A549 treated with Mapracorat at 1 μM for 4 hours (cell line): ENCODE measurements at places on chromosomes 7 and 10. TPM values are rescaled to one million over a fixed set of nuclear protein-coding genes. Genes with fewer than 3 reads are reported as not detected.

CHAT gene
- total RNA-seq = not detected in 5 replicates

MET gene
- 60.7 to 85.2 TPM (median 75.3 TPM) in 5 replicates for total RNA-seq

FZD1 gene
- total RNA-seq = 2.2 to 2.5 TPM (median 2.4 TPM) in 5 replicates

CPA2 gene
- 0.09 TPM in 1 of 5 replicates, not detected in the others for total RNA-seq

GIMAP7 gene
- not detected in 5 replicates for total RNA-seq

FASTK gene
- total RNA-seq = 51.3 to 86.5 TPM (median 80.0 TPM) in 5 replicates

NPFFR1 gene
- 0.02 TPM in 1 of 5 replicates, not detected in the others for total RNA-seq

PDZD8 gene
- total RNA-seq = 18.0 to 28.2 TPM (median 24.1 TPM) in 5 replicates

FAM221A gene
- 0.20 to 0.71 TPM (median 0.46 TPM) in 5 replicates for total RNA-seq

LBX1 gene
- not detected in 5 replicates for total RNA-seq

VIPR2 gene
- not detected in 5 replicates for total RNA-seq

EFCAB10 gene
- total RNA-seq = 2.2 to 3.8 TPM (median 2.8 TPM) in 5 replicates

CUBN gene
- total RNA-seq = 0.03 to 0.15 TPM (median 0.08 TPM) in 5 replicates

AGAP9 gene
- 8.7 to 12.1 TPM (median 10.3 TPM) in 5 replicates for total RNA-seq

ADCYAP1R1 gene
- 0.02 to 0.08 TPM (median 0.04 TPM) in 4 of 5 replicates, not detected in the other for total RNA-seq

PON3 gene
- 30.2 to 41.2 TPM (median 36.7 TPM) in 5 replicates for total RNA-seq

PTPRZ1 gene
- not detected in 5 replicates for total RNA-seq
